ENCODE measurements at places on chromosomes 12 and 14.

GRCh38 chr12:114412825-114413749 is 7.1 kb upstream of the TBX5 start:
- no peak for DNase-seq

- no peak for DNase-seq
These were observed 168.1 kb downstream of the ADGRD1 start for GRCh38 chr12:131121705-131122405.

DNA sequence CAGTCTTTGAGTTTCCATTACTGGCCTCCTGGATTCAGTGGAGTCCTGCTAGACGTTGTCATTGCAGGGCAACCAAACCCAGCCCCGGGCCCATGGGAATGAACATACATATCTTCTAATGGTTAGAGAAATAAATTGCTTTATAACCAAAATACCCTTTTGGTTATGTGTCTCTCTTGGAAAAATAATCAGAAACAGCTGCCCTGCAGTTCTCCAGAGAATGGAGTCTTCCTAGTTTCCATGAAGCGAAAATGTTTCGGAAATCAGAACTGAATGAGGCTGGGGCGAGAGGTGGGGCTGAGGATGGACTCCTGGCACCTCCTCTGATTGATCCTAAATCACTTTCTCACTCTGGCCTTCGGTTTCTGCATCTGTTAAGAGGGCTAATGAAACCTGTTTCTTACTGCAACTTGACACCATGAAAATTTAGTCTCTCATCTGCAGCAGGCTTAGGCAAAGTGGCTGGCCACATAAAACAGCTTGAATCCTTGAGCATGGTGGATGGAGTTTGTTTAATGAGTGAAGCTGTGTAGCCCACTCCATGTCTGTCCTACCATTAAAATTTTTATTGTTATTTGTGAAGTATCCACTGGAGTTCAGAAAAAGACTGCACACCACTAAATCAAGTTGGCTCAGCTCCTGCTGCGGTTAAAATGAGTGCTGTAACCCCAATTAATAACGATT is 198.9 kb downstream of the CACNA1C start:
- peak; percentile 20 for DNase-seq

GRCh38 chr14:35533357-35534207 is at the start of gene INSM2:
INSM2 (plus strand) TSS chr14:35534164; CDS start chr14:35534253, 89 bp downstream.
- peak; percentile 45 for DNase-seq
